Esophagus squamous epithelium (tissue), 5 donors: ENCODE measurements at places on chromosomes 12 and 14. TPM values are rescaled to one million over a fixed set of nuclear protein-coding genes. Genes with fewer than 3 reads are reported as not detected.

DNA sequence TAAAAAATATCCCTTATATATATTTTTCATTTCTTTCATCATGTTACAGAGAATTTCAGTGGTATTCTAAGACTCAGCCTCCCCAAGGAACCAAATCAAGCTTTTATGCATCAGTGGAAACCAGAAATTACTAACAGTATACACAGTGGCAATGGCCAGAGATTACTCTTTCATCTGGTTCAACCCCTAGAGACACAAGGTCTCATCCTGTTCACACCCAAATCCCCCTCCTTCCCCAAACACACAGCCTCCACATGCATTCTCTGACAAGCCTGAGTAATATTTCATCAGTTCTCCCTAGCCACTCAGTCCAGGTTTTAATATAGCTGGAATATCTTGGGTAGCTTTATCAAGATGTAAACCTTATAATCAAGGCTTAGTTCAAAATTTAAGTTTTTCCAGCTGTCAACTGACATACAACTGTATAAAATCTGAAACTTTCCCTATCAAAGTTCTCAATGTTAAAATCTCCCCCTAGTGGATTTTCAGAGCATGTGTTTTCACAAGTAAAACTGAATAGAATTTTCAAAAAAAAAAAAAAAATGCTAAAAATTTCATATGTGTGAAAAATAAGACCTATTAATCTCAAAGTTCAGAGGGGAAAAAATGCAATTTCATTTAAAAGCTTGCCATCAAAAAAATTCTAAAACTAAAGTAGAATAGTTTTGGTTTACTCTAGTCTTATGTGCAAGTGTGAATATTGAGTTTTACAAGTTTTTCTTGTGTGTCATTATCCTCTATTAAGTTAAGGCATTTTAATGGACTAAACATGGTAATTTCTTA, 10.5 kb upstream of the SSTR1 start:
- DNase-seq, result no peak

GRCh38 chr12:103529306-103529705, 33.5 kb upstream of the C12orf42 start:
- no peak for DNase-seq

GRCh38 chr14:99863059-99863458, 69.8 kb downstream of the EML1 start:
- DNase-seq, result no peak

GRCh38 chr12:48671231-48671856, 10.7 kb downstream of the KANSL2 start:
- no peak for DNase-seq

DNA sequence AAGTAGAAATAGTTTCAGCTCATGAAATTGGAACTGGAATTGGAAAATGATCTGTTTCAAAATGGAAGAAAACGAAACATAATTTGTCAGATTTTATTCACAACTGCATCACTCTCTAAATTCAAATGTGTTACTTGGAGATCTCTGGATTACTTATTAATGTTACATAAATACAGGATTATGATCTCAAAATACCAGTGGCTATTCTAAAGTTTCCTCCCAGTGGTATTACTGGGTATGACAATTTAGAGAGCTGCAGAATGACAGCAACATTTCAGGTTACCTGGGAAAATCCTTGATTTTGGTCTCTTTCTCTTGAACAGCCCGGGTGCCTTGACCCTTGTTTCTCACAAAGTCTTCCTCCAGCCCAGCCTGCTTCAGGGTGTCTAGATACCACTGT, 14.2 kb downstream of the FAM161B start:
- no peak for DNase-seq

DNA sequence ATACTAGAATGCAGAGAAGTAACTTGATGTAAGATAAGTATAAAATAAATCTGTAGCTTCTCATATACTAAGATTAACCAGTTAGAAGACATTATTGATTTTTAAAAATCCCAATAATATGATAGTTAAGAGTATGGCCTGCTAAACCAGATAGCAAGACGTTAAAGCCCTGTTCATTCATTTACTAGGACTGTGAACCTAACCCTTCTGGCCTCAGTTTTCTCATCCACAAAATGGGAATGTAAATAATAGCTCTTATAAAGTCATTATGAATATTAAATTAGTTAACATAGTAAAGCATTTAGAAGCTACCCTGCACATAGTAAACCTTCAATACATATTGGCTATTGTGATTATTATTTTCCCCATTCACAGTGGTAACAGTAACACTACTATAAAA, 6.0 kb upstream of the PRMT5 start:
- no peak for DNase-seq

DNA sequence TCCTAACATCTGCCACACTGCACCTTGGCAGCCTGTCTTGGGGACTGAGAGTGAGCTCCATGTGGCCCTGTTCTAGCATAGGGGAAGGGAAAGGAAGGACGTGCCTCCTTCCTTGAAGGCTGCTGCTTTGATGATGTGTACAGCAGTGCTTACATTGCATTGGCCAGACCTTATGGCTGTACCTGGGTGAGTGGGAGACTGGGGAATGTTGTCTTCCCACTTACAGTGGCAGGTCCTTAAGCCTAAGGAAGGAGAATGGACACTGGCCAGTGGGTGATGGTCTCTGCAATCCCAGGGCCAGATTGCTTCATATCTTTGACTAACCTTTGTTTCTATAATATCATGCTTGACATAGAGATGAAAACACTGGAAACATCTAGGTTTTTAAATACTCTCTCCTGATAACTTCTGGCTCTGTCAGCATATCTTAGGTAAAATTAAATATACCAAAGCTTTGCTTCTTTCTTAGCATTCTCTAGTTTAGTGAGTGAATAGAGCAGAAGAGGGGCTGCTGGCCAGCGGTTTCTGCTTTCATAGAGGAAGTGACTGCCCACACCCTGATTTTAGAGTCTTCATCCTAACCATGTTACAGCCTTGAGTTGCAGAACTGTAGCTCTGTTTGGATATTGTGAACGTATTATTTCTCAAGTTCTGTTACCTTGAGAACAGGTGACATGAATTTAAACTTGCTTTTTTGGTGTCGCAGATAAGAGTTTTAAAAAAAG, 27.2 kb downstream of the KLC1 start:
- no peak for DNase-seq

DNA sequence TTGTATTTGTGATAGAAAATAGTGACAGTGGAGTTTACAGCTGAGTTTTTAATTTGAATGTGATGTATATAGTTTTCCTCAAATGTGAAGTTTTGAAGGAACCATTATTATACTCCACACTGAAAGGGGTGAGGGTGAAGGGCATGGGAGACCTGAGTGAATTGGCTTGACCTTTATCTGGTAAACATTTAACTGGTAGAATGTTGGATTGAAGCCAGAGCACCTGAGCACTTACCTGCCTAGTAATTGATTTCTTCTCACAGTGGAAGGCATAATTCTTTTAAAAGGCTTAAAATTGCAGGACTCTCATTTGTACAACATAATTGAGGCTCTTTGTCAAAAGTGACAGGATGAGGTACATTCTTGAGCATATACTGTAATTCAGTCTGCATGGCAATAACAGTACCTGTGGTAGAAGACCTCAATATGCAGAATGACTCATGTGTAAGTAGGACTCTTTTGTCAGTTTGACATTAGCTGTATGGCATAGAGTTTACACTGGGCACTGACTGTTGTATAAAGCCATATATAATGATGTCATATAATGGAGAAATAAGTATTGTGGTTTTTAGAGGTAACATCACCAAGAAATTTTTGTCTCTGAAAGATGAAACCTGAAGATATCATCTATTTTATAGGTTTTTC, 309.6 kb downstream of the TMTC2 start:
- no peak for DNase-seq

- DNase-seq, result no peak
Measured at GRCh38 chr12:3962631-3963483, 89.7 kb upstream of the PARP11 start.

DNA sequence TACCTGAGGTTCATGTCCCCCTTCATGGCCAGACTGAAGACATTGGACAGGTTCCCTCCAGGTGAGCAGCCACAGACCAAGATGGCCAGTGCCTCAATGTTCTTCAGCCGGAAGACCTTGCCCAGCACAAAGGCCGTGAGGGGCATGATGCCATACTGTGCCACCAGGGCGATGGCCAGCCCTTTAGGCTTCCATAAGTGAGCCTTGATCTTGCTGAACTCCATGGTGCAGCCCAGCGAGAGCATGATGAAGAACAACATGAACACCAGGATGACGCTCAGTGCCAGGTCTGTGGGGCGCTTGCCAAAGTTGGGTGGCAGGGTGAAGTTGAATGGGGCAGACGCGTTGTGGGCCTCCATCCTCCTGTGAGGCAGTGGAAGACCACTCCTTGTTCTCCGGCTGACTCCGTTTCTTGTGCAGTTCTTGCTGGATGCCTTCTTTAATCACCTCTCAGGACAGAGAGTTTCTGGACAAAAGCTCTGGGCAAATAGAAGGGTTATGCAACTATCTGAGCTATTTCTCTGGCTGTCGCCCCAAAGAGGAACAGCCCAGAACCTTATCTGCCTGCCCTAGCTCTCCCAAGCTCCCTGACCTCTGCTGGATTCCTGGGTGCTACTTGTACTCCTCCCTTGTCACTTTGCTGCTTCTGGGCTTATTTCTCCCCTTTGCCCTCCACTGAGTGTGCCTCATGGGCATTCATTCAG, at the start of gene SLC10A1:
Gene SLC10A1, minus strand, starts transcription at position 445 of the 704 bp plus-strand sequence. Its CDS starts 86 bp downstream, at position 359.
- DNase-seq, result no peak

GRCh38 chr12:6061660-6062059, 62.8 kb downstream of the VWF start:
- DNase-seq, result no peak

DNA sequence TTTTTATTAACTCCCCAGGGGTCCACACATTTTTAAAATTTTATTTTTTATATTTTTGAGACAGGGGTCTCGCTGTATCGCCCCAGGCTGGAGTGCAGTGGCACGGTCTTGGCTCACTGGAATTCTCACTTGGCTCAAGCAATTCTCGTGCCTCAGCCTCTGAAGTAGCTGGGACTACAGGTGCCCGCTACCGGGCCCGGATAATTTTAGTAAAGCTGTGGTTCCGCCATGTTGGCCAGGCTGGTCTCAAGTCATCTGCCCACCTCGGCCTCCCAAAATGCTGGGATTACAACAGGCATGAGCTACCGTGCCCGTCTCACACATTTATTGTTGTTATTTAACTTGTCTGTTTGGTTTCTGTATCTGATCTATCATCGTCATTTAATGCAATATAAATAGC, 307.4 kb downstream of the TMTC2 start:
- DNase-seq, result no peak

DNA sequence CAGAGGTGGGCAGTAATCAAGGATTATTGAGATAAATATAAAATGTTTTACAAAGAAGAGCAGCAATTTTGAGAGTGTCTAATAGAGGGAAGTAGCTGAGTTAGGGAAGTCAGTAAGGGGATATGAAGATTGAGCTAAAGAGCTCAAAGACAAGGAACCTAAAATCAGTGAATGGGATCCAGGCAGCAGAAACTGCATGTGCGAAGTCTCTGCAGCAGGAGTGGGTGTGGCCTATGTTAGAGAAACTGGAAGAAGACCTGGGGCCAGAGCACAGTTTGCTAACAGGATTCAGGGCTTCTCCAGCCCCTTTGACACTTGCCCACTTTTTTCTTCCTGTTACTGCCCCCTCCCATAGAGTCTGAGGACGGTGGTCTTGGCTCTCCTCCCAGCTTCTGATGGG, 36.3 kb upstream of the PLXNC1 start:
- no peak for DNase-seq

DNA sequence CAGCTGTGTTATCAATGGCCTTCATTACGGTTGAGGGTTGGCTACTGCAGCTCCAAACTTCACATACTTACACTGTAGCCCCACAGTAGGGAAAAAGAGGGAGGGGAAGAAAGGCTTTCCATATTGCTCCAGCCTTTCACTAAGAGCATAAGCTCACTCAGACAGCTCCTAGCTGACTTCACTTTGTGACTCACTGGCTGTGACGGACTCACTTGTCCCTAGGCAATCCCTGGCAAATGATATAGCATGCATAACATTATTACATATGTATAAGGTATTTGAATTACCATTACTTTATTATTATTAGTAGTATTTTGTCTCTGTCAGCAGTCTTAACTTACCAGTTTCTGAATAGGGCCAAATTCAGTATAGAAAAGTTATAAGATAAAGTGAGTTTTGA, 350.7 kb downstream of the RMST start:
- DNase-seq, result no peak

DNA sequence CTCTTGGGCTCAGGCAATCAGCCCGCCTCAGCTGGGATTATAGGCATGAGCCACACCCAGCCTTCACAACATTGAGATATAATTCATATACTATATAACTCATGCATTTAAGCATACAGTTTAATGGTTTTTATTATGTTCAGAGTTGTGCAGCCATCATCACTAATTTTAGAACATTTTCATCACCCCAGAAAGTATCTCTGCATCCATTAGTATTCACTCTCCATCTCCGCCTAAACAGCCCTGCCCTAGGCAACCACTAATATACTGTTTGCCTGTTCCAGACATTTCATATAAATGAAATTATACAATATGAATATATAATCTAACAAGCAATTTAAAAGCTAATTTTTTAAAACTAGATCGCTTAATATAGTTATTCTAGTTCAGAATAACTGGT, 34.7 kb downstream of the TBK1 start:
- no peak for DNase-seq

GRCh38 chr14:72553161-72553560, 340.7 kb downstream of the DPF3 start:
- DNase-seq, result no peak

DNA sequence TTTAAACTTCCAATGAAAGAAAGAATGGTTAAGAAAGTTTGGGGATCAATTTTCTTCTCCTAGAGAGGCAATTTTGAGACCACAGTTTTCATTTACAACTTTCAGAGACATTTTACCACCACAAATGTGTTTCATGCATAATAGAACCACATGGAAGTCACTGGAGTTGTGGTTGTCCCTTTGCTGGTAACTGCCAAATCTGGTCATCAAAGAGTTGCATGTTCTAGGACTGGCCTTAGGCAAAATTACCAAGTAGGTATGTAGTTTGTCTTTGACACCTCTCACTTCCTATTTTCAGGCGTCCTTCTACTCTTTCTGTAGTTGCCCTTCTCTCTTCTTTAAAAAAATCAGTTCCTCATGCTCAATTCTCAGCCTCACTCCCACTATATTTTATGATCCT, 54.3 kb upstream of the TMX1 start:
- no peak for DNase-seq

- no peak for DNase-seq
Measured at GRCh38 chr12:122724641-122725243, 5.9 kb downstream of the HCAR1 start.

DNA sequence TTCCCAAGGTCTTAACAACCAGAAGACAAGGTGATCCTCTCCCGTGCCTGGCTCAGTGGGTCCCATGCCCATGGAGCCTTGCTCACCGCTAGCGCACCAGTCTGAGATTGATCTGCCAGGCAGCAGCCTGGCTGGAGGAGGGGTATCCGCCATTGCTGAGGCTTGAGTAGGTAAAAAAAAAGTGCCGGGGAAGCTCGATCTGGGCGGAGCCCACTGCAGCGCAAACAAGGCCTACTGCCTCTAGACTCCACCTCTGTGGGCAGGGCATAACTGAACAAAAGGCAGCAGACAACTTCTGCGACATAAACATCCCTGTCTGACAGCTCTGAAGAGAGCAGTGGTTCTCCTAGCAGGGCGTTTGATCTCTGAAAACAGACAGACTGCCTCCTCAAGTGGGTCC, 104.0 kb downstream of the C14orf39 start:
- no peak for DNase-seq

Gene KRT80
- total RNA-seq, result 11.4 TPM

Gene TAS2R8
- not detected for total RNA-seq

Gene OR6C2
- total RNA-seq, result not detected

Gene SIX1
- not detected for total RNA-seq
